ENCODE measurements at places on chromosomes 4 and X.
A peak's percentile ranks its signal among the peaks of the same experiment; 100 is the strongest.

GRCh38 chr4:98528882-98529281 lies 129.5 kb downstream of the TSPAN5 start:
- DNase-seq, result no peak

DNA sequence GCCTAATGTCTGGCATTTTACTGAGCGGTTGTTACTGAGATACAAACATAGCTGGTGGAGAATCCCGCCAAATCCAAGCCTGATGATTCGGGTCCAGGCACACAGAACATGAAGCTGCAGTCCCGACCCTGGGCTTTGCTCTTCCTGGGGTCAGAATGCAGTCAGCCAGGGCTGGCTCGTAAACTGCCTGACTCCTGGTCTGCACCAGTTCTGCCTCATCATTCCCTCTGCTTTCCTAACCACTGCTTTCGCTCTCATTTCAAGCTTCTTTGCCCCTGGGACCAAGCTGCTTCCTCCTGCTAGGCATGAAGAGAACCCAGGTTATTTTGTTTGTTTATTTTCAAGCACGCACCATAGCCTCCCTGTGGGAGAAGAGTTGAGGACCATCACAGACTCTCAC lies 39.3 kb downstream of the GATB start:
- DNase-seq, result no peak

- no peak for DNase-seq
Measured at GRCh38 chrX:57651169-57651919, 28.7 kb downstream of the NLRP2B start.

DNA sequence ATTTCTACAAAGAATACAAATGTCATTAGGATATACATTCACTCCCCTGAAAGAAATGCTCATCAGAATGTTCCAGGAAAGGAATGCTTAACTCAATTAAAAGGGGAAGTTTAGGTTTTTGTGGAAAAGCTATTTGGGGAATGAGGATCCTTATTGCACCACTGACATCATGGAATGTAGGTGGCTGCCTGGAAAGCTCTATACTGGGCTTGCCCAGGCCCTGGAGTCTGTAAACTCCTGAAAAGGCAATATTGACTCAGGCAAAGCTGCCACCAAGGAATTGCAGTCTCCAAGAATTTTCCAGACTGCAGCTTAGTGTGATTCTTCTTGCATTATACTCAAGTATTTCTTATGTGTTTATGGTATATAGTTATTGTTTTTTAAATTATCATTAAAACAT lies 15.7 kb downstream of the DAPP1 start:
- DNase-seq, result peak; percentile 32

DNA sequence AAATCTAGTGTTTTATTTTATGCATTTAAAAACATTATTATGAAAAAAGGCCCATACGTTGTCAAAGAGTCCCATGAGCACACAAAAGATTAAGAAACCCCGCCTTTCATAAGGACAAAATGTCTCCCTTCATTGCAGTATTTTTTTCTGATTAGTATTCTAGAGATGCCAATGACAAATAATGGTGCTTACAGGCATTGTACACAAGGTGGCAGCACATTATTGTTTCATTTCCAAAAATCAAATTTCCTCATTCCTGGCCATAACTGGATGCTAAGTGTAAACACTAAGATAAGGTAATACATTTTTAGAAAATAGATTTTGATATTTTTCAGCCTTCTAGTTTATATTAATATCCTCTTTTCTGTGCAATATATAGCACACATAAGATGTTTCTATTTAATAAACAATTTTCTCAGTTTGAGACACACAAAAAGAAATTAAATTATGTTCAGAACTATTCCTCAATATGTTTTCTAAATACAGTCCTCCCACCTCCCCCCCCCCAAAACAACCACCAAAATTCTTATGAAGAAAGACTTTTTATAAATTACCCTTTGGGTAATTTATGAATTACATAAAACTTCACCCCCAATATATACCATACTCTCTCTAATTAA lies 47.7 kb downstream of the TIGD2 start:
- DNase-seq, result no peak

GRCh38 chr4:98394134-98394533 lies 132.9 kb downstream of the RAP1GDS1 start:
- DNase-seq, result no peak

DNA sequence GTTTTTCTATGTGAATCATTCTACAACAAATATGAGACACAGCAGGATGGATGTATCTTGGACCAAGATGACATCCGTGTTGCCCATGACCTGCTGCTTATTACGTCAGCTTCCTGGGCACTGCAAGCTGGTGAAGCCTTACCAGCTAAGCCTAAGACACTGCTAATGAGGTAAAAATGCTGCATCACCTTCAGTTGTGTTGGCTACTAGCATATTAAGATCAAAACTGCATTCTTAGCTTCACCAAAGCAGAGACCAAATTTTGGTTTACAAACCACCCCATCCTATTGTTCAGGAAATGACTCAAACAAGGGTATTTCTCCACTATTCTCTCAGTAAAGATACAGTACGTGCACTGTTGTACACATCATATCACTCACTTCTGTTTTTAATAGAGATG lies 50.3 kb downstream of the MAML3 start:
- DNase-seq, result no peak

- no peak for DNase-seq
Measured at GRCh38 chr4:4358093-4358854, 28.6 kb upstream of the NSG1 start.

- no peak for DNase-seq
Measured at GRCh38 chrX:48695534-48695896, 1.0 kb upstream of the SUV39H1 start.

- no peak for DNase-seq
Measured at GRCh38 chr4:53003959-53004358, 141.8 kb downstream of the RASL11B start.

DNA sequence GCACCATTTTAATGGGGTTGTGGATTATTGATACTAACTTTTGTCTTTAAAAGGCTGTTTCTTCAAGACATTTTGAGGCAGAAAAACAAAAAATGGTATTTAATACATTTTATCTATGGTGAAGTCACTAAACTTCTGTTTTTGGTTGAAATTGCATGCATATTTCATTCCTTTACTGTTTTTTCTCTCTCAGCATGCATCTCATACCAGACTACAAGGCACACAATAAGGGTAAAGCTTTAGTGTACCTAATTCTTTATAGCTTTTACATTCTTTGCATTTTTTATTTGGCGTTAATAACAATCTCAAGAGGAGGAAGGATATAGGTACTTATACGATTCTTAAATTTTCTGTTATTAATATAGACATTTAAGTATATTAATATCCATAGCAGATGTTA lies 151.0 kb upstream of the DKK2 start:
- DNase-seq, result no peak

- no peak for DNase-seq
Measured at GRCh38 chr4:158299459-158300007, 89.2 kb downstream of the TMEM144 start.

DNA sequence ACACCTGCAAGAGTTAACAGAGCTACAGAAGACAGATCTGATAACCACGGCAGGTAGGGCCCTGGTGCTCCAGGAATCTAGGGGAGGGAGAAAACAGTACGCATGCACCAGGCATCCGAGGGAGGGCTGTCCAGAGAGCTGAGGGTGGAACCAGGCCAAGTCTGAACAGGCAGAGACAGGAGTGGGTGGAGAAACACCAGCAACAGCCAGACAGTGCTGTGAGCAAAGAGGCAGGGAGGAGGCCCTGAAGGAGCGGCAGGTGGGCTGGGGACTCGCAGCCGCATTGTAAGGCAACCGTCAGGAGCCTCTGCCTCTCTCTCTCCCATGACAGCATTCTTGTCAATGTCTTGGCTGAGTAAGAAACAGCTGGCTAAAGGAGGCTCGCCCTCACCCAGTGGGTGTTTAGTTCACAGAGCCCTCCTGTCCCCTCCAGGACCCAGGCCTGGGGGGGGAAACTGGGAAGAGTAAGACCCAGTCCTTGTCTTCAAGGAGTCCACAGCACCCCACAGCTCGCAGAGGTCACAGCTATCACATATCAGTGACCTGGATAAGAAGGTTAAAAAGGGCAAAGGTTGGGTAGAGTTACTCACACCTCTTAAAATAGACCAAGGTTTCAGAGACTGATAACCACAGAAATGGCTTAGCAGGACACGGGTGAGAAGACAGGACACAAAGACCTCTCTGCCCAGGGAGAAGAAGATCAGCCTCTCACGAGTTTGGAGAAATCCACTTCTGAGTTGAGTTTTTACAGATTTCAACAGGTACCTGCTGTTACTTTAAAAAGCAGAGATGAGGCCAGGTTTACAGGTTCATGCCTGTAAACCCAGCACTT lies 10.5 kb downstream of the ACSL1 start:
- peak; percentile 92 for DNase-seq

GRCh38 chrX:77962068-77962902 lies 7.2 kb downstream of the PGAM4 start:
- DNase-seq, result no peak

All from stomach (tissue), 19 donors.